ENCODE measurements at places on chromosomes 6 and 20.
A peak's percentile ranks its signal among the peaks of the same experiment; 100 is the strongest.

- peak overlapping the region; percentile 87 for H3K4me3 ChIP-seq
- H3K36me3 ChIP-seq = peaks cover 3% of the 10 kb centered on the region
- H3K27ac ChIP-seq = peak overlapping the region; percentile 86
- DNase-seq = no peak
- no peaks in the 10 kb centered on the region for H3K27me3 ChIP-seq
Measured at GRCh38 chr6:156780962-156781853, 4.0 kb downstream of the ARID1B start.

DNA sequence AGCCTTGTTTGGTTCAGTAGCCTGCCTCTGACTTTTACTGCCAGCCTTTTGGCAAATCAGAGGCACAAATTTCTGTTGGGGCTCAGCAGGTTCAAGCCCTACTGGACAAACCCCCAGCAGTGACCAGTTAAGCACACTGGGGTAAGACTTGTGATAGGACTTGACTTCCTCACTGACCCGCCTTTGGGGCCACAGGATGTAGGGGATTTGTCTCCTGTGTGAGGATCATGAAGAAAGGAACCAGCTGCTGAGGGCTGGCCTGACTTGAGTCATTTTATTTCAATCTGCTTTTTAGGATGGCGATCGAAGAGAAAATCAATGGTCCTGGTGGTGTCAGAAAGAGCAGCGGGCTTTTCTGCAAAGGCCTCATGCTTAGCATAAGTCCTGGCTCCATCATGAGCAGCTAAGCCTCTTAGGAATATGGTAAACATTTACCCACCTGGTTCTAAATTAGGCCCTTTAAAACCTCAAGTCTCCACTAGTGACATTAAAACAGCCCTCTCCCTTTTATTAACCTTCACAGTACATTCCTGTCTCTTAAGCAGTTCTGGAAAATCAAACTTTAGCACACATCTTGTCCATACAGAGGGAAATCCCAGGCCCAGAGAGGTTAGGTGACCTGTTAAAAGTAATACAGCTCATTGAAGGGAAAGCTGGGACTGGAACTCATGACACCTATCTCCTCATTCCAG, 16.6 kb downstream of the CHMP4B start:
- no peak for DNase-seq
- peaks cover 67% of the 10 kb centered on the region for H3K4me1 ChIP-seq
- H3K4me3 ChIP-seq = no peak overlapping the region
- H3K36me3 ChIP-seq = no peaks in the 10 kb centered on the region

- H3K27ac ChIP-seq = no peak overlapping the region
- no peak for DNase-seq
- peaks cover 3% of the 10 kb centered on the region for H3K27me3 ChIP-seq
- H3K4me1 ChIP-seq = no peaks in the 10 kb centered on the region
- H3K36me3 ChIP-seq = peaks cover 5% of the 10 kb centered on the region
Measured at GRCh38 chr6:18101271-18101670, 21.2 kb downstream of the NHLRC1 start.

DNA sequence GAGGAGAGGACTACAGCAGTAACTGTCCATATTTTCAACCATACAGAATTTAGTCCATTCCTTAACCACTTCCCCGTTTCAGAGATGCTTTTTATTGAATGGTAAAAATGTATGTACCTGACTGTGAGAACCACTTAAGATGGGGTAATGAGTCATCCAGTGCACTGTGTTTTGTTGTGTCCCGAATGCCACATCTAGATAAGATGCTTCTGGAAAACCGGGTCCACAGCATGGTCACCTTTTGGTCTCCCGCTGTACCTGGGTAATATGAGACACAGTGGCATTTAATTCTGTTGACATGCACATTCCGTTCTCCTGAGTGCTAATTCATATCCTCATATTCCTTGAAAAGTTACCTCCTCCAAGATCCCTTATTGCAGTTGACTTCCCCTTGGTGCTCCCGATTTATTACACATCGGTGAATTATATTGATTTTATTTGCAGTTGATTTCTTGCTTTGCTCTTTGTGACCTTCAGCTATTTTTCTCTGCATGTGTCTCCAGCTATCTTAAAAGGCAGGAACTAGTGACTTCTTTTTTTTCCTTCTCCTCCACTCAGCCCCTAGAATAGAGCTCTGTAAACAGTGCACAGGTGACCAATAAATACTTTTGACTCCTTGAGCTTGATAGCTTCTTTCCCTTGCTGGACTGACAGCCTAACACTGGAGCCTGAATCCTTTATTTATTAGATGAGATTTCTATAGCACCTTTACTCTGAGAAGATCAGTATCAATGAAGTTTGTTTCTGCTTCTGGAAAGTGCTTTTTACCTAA, 314.6 kb downstream of the ZFAND3 start:
- H3K4me1 ChIP-seq = peaks cover 7% of the 10 kb centered on the region
- H3K27me3 ChIP-seq = no peaks in the 10 kb centered on the region
- H3K36me3 ChIP-seq = peaks cover 35% of the 10 kb centered on the region

DNA sequence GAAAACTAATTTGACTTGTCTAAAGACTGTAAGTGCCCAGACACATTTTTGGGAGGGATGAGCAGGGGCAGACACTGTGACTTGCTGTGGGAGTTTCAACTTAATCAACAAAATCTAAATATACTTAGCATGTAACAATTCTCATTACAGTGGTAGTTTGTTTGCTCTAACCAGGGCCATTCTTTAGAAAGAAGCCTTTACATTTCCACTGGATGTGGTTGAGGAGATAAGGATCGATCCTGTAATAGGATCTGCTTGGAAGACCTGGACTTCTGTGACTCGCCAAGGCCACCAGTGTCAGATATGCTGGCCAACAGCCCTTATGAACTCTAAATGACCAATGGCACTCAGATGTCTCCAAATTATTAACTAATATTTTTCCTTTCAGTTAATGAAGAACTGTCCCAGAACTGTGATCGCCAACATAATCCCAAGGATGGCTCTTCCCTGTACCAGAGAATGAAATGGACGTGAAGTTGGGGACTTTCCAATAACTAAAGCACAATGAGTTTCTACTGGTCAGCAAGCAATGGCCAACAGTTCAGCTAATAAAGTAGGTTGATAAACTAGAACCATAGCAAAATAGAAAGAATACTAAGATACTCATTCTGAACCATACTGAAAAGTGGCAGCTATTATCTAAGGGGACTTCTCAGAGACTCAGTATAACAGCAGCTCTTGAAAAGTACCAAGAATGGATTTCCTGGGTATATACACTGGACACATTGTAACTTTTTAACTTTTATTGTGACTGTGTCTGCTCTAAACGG, 7.5 kb downstream of the SMLR1 start:
- DNase-seq = no peak
- H3K4me3 ChIP-seq = no peak overlapping the region
- no peaks in the 10 kb centered on the region for H3K27me3 ChIP-seq
- H3K4me1 ChIP-seq = no peaks in the 10 kb centered on the region
- H3K36me3 ChIP-seq = no peaks in the 10 kb centered on the region

GRCh38 chr6:42453031-42453653, 1.4 kb upstream of the TRERF1 start:
- H3K4me1 ChIP-seq = peaks cover 40% of the 10 kb centered on the region
- H3K27me3 ChIP-seq = no peaks in the 10 kb centered on the region
- H3K27ac ChIP-seq = peak overlapping the region; percentile 67
- peak overlapping the region; percentile 95 for H3K4me3 ChIP-seq
- peak; percentile 87 for DNase-seq

GRCh38 chr6:107409942-107410341, 49.4 kb downstream of the PDSS2 start:
- no peak overlapping the region for H3K4me3 ChIP-seq
- H3K36me3 ChIP-seq = peaks cover 4% of the 10 kb centered on the region
- H3K27me3 ChIP-seq = no peaks in the 10 kb centered on the region
- H3K27ac ChIP-seq = no peak overlapping the region
- H3K4me1 ChIP-seq = peaks cover 8% of the 10 kb centered on the region

DNA sequence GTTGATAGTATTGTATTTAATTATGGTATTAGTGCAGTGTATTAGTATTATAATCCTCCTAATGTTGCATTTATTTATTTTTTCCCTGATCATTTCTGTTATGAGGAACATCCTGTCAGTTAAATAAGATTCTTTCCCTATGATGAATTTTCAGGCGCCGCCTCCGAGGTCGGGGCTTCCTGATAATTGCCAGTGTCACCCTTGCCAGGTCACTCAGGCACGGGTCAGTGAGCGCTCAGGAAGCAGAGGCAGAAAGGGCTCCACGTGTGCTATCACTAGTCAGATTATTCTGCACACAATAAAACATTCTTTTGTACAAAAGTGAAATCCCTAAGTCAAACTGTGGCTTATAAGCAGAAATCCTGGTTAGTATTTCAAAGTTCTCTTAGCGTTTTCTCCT, 64.8 kb downstream of the TSHZ2 start:
- H3K36me3 ChIP-seq = peaks cover 6% of the 10 kb centered on the region
- no peak for DNase-seq
- no peak overlapping the region for H3K27ac ChIP-seq
- no peaks in the 10 kb centered on the region for H3K27me3 ChIP-seq

- H3K4me1 ChIP-seq = no peaks in the 10 kb centered on the region
- no peak overlapping the region for H3K27ac ChIP-seq
- no peak for DNase-seq
- no peak overlapping the region for H3K4me3 ChIP-seq
- no peaks in the 10 kb centered on the region for H3K27me3 ChIP-seq
Measured at GRCh38 chr20:35626386-35627001, 10.9 kb downstream of the SPAG4 start.

DNA sequence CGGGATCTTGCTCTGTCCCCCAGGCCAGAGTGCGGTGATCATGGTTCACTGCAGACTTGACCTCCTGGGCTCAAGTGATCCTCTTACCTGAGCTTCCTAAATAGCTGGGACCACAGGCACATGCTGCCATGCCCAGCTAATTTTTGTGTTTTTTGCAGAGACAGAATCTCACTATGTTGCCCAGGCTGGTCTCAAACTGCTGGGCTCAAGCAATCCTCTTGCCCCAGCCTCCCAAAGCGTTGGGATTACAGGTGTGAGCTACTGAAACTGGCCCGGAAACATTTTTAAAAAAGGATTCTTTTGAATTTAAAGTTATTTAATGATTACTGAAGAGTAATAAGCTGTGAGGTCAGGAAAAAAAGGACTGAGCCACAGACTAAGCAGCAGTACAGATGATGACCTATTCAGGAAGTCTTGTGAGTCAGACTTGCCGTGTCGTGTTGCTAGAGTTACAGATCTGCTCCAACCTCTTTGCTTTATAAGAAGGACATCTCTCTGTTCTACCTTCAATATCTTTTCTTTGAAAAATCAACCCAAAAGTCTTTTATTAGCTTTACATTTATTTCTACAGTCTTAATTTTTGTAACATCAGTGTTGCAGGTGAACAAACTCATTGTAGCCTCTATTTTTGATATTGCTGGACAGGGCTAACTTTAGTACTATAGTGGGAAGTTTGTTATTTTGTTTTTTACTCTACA, 108.7 kb downstream of the NCOA3 start:
- peak overlapping the region; percentile 67 for H3K27ac ChIP-seq
- DNase-seq = no peak
- H3K4me1 ChIP-seq = peaks cover 11% of the 10 kb centered on the region
- H3K27me3 ChIP-seq = no peaks in the 10 kb centered on the region

DNA sequence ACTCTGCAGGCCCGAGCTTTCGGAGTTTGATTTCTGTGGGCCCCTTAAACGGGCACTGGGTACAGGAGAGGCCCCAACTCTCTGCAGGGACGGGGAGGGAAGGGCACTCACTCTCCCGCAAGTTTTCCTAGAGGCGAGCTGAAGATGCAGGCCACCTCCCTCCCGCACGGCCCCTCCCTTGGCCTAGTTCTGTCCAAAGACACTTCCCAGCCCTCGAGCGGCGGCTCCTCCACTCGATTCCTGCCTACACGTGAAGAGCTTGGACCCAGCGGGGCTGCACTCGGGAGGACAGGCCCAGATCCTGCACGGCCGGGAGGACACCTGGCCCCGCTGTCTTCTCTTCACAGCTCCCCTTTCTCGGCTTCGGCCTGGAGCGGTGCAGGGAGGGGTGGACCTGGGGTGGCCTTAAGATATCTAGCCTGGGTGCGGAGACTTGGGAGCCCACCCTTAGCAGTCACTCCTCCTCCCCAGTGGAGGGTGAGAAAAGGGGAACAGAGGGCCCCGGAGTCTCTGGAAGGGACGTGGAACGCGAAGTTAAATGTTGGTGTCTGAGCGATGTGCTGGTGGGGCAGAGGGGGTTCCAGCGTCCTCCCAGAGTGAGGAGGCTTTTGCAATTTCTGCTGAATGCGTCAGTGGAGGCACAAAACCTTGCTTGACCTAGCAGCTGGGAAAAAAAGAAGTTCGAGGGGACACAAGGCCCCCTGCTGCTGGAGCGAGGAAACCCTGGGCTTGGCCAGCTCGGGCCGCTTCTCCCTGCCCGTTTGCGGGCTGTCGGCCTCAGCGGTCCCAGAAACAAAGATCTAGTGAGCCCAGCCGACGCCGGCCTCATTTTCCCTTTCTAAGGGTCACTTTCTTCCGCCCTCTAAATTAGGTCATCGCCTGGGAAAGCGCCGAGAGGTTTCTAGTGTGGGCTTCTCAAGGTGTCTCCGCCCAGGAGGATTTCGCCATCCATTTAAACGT, 4.9 kb downstream of the OLIG3 start:
- DNase-seq = no peak
- no peaks in the 10 kb centered on the region for H3K36me3 ChIP-seq
- H3K27ac ChIP-seq = no peak overlapping the region
- H3K4me3 ChIP-seq = peak overlapping the region; percentile 27

GRCh38 chr20:61317966-61318530, 66.0 kb downstream of the CDH4 start:
- peaks cover 47% of the 10 kb centered on the region for H3K27me3 ChIP-seq
- H3K36me3 ChIP-seq = no peaks in the 10 kb centered on the region
- no peaks in the 10 kb centered on the region for H3K4me1 ChIP-seq
- no peak for DNase-seq
- H3K4me3 ChIP-seq = no peak overlapping the region

- peaks cover 15% of the 10 kb centered on the region for H3K4me1 ChIP-seq
- no peaks in the 10 kb centered on the region for H3K27me3 ChIP-seq
Measured at GRCh38 chr6:157527471-157527907, 146.5 kb downstream of the ZDHHC14 start.

DNA sequence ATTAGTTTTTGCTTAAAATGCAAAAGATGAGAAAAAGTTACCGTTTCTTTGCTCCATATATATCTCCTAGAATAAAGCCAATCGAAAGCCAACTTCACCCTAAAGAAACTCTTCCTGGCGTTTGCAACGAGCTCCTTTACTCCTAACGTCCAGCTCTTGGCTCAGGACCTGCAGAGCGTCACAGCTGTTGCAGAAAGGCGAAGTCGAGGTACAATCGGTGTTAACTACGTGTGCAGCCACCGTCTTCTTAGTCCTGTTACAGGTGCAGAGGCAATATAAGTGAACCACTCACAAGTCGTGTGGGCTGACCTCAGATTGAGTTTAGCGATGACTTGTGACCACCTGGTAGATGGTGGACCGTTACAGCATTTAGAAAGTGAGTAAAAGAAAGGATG, 113.1 kb downstream of the TRIM27 start:
- H3K27ac ChIP-seq = no peak overlapping the region
- peaks cover 98% of the 10 kb centered on the region for H3K27me3 ChIP-seq
- H3K36me3 ChIP-seq = peaks cover 2% of the 10 kb centered on the region

Data from mesothelial cell of epicardium (in vitro differentiated cells).